HCEC 1CT (cell line): ENCODE measurements at places on chromosomes 11 and 22.

- DNase-seq = peak; percentile 98
These were observed 19.9 kb downstream of the MMP10 start for GRCh38 chr11:102760344-102761035.

GRCh38 chr11:2313051-2313951, 11.5 kb downstream of the TSPAN32 start:
- DNase-seq = no peak

DNA sequence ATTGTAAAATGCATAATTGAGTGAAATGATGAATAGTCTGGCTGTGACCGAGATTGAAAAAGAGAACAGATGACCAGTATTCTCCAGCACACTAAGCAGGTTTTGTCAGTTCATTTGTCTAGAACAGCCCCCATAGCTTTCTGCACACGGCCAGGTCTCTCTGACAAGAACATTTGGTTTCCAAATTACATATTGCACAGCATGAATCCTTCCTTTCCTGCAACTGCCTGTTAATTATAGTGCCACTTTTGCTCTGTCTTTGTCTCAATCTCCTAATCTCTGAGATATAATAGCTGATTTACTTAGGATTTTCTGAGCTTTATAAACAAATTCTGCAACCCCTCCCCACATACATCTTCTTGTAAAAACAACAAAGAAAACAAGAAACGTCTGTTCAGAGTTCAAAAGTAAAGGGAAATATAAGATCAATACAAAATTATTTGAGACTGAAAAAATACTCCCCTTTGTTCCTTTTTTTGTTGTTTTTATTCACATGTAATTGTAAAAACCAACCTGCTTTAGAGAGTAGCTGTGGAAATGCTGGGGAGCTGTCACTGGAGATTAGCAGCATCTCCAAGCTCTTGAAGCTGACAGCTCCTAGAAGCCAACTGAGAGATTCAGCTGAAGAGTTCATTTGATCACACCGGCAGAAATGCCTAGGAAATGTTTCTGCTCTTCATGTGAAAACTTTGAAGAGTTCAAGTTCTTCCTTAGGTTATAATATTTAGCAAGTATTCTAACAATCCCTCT, 998.1 kb downstream of the DLG2 start:
- no peak for DNase-seq

DNA sequence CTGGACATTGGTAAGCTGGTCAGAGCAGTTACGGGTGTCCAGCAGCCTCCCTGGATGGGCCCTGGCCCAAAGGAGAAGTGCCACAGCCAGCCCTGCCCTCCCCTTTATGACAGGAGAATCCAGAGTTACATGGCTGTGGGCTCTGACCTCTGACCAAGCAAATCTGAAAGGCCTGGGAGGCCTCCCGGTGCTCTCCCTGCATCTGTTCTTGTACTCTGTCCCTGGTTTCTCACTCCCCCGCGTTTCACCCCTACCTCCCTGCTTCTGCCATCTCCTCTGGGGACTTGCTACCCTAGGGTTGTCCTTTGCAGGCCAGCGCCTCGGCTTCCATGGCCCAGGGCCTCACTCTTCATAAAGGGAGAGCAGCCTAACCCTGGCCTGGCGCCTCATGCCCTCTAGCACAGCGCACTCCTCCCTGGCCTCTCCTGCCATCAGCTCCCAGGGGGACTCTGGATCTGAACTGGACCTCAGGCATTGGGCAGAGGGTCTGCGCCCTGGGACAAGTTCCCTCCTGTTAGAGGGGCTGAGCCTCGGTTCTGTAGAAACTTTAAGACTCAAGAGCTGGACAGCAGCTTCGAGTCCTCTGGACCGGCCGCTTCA, 10.7 kb downstream of the PICK1 start:
- no peak for DNase-seq

DNA sequence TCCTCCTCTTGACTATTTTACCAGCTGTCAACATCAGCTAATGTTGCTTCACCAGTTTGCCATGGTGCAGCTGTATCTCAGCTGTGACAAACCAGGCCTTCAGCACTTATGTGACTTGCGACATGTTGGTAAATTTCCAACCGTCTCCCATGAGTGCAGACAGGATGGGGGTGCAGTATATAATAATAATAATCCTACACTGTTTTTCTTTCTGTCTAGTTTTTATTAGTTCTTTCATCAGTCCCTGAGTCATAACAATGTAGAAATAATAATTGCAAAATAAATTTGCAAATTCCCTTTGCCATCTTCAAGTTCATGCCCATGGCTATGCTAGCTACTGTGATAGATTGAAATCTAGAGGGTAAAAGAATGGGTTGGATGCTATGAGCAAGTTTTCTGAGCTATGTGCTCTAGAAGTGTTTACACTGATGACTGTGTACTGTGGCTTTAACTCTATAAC, 4.9 kb downstream of the MMP13 start:
- DNase-seq = peak; percentile 35
